ENCODE measurements at places on chromosomes 4 and X.

DNA sequence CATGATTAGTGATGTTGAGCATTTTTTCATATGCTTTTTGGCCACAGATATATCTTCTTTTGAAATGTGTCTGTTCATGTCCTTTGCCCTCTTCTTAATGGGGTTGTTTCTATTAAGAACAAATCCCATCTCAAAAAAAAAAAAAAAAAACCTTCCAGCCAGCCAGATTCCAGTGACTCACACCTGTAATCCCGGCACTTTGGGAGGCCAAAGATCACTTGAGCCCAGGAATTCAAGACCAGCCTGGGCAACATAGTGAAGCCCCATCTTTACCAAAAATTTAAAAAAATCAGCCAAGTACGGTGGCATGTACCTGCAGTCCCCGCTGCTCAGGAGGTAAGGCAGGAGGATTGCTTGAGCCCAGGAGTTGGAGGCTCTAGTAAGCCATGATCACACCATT, 5.1 kb downstream of the RAB33B start:
- DNase-seq = no peak

DNA sequence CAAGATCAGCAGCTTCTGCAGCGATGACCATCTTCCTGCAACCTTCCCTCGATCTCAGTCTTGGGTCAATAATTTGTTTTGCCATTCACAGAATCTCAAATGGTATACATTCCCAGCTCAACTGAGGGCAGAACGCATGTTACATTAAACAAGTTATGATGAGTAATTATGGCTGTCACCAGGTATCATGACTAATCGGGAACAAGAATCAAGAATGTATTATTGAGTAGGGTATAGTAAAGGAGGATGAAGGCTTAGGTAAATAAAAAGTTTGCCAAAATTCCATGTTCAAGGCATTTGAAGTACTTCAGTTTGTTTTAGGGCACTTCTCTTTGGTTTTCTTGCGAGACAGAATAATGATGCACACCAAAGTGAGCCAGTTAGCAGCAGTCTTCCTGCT, 194.1 kb downstream of the SH2D1A start:
- DNase-seq = no peak

DNA sequence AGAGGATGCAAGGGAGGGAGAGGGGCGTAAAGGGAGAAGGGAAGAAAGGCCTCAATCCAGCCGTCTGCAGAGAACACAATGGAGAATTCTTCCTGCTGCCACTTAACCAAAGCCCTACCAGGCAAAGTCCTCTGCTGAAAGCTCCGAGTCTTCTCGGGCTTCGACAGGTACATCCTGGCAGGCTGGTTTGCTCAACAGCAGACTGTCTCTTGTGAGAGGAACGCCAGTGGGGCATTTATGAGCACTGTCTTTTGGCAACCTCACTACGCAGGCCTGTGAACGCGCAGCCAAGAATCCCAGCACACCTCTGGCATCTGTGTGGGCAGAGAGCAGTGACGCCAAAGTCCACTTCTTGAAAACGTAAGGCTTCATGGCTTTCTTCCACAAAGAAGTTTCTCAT, 207.5 kb upstream of the FAM9B start:
- no peak for DNase-seq

GRCh38 chrX:45748369-45748774, 547.7 kb upstream of the DIPK2B start:
- no peak for DNase-seq

DNA sequence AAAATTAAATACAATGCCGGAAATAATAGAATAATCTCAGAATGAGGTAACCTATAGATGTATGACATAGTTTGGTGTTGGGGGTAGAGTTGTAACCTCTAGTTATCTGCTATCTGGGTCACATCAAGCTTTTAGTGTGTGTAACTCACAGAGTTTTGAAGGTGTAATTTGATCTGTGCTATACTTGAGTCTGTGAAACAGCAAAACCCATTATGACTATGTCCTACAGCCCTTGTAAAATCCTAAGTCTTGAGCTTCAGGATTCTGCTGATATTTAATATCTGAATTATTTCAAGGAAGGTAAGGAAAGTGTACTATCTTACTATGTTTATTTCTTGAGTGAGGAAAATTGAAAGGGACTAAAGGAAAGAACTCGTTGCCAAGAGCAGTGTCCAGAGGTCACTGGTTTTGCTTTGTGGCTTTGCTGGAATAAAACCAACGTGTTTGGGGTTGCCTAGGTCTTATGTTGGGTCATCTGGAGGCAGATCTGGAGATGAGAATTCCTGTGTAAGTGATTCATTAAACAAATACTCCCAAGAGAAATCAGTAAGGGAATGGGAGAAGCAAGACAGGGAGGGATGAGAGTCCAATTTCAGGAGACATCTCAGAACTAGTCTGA, 107.8 kb upstream of the CBLL2 start:
- peak; percentile 11 for DNase-seq

DNA sequence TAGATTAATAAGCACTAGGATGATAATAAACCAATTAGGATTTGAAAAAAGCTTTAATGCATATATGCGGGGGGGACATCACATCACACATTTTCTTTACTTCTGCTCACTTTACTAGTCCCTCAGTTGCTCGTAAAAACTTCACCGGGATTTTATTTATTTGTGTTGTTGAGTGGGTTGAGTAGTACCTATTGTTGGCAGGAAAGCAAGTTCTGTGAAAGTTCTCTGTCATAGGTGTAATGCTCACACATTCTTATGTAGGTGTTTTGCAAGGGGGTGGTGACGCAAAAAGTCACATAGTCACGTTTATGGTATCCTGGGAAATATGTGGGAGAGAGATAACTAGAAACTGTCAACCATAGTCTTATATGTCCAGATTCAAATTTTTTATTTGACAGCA, 65.3 kb downstream of the PDLIM5 start:
- DNase-seq = no peak

- no peak for DNase-seq
Observed at GRCh38 chr4:148749403-148749802, 307.2 kb upstream of the NR3C2 start.

DNA sequence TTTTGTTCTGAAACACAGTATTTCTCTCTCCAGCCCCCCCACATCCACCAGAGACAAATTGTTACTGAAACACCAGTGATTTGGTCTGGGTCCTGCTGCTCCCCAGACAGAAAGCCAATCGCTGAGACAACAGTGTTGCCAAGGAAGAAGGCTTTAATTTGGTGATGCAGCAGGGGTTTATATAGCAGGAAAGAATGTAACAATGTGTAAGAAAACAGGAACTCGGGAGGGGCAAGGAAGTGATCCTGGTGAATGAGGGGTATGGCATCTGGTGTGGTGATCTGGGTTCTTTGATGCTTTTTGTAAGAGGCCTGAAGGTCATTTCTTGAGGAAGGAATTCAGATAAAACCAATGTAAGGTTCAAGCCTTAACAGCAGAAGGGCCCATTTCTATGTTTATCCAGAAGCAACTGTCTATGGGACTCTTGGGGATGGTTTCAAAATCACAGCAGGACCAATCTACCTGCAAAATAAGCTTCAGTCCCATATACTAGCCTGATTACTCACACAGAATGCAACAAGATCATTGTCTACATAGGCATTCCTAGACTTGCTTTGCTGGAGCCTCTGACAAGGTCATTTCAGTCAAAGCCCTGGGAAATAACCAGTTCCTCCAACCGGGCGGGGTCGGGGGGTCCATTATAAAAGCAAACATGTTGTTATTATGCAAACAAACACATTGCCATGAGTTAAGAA, 445.2 kb upstream of the ZFP42 start:
- no peak for DNase-seq

GRCh38 chr4:122921971-122922876, at the start of gene NUDT6:
TSS of gene NUDT6 (minus strand) at chr4:122922597. CDS start at chr4:122922572, 25 bp downstream.
- no peak for DNase-seq

GRCh38 chrX:103554687-103555424, 30.5 kb upstream of the TCEAL4 start:
- no peak for DNase-seq

DNA sequence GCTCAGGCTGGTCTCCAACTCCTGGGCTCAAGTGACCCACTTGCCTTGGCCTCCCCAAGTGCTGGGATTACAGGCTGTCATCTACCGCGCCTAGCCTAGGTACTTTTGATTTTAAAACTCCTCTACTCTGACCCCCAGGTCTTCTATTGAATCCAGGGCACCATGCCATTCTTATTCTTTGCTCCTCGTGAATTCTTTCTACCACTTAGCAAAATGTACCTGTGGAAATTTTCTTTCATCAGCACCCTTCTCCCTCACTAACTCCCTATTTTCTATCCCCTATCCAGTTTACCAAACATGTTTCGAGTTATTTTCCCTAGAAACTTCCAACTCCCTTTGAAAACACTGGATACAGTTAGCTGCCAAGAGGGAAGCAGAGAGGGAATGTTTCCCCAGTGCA, 60.0 kb upstream of the RAPGEF2 start:
- DNase-seq = no peak

GRCh38 chrX:16814597-16814996, 28.3 kb downstream of the TXLNG start:
- no peak for DNase-seq

GRCh38 chrX:96989830-96990571, 106.3 kb downstream of the RPA4 start:
- no peak for DNase-seq

GRCh38 chr4:46124773-46125413, 1.0 kb upstream of the GABRG1 start:
- DNase-seq = no peak

DNA sequence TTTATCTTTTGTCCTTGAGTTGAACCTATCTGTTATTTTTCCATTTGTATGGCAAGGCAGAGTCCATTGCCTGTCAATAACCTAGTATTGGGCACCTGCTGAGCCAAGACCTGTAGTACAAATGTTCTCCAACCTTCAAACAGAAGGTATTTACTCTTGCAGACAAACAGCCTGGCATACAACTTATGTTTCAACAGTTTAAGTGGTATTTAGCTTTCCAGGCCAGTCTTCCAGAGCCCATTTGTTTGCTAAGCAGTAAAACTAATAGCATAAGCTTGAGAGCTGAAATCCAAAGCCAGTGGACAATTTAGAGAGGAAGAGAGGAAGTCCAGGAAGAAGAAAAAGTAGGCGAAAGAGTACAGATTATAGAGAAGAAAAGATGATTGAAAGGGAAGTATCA, 979.3 kb downstream of the GLUD2 start:
- no peak for DNase-seq

- no peak for DNase-seq
Observed at GRCh38 chrX:10109695-10110094, 47.1 kb upstream of the CLCN4 start.

DNA sequence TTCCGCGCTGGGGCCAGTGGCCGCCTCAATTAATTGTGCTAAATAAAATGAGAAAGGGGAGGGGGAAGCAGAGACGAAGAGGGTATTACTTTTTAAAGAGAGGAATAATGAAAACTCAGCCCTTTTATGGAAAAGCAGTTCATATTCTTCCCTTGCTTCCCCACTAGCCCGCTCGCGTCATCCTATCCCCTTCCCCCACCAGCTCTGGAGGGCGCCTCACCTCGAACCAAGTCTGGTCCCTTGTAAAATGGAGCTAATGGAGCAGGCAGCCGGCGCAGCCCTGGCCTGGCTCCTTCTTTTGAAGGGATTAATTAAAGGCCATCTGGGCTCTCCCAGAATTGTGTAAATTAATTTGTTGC, 511 bp upstream of the NKX6-1 start:
- DNase-seq = no peak

GRCh38 chr4:157304769-157305168, 84.2 kb downstream of the GRIA2 start:
- no peak for DNase-seq

- no peak for DNase-seq
Observed at GRCh38 chrX:40267334-40268187, 169.8 kb upstream of the BCOR start.

DNA sequence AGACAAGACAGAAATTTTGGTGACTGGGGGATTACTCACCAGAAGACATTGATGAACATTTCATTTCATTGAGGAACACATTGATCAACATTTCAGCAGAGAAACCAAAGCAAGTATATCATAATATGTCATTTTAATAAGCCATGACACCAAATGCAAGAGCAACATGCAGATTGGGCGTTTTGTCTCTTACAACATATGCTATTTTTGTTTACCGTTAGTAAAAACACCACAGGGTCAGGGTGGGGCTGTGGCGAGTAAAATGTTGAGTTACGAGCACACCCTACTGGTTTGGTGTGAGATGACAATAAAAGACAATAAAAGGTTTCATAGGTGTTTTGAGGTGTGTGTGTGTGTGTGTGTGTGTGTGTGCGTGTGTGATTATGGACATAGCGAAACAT, 294.5 kb downstream of the PDGFC start:
- DNase-seq = peak; percentile 57

DNA sequence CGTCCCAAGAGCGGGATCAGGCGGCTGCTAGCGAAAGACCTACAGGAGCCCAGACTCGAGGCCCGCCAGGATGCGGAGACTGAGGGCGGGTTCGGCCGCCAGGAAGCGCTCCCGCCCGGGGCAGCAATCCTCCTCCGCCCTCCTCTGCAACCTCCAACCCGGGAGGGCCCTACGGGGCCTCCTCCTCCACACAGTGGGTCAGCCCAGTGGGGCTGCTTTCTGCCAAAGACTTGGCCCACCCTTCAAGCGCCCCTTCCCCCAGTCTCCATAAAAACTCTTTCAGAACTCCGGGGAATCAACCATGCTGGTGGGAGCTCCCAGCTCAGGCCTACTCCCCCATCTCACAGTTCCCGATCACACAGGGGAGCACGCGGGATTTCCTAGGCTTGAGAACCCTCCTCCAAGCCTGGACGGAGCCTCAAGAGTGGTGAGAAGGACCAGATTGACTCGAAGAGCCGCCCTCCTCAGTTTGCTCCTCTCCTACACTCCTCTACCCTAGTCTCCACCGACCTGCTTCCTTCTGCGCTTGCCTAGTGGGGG, 77.5 kb downstream of the RLIM start:
- peak; percentile 4 for DNase-seq

- no peak for DNase-seq
Observed at GRCh38 chr4:146637621-146638332, 916 bp upstream of the POU4F2 start.

- peak; percentile 49 for DNase-seq
Observed at GRCh38 chrX:110450050-110450449, 91.4 kb downstream of the RTL9 start.
